Lower leg skin (tissue), 4 donors: ENCODE measurements at places on chromosomes 13 and 19.

GRCh38 chr19:35558400-35559280 is 4.8 kb downstream of the ATP4A start:
- DNase-seq: no peak

GRCh38 chr13:78182813-78183212 is 264.2 kb upstream of the EDNRB start:
- no peak for DNase-seq

DNA sequence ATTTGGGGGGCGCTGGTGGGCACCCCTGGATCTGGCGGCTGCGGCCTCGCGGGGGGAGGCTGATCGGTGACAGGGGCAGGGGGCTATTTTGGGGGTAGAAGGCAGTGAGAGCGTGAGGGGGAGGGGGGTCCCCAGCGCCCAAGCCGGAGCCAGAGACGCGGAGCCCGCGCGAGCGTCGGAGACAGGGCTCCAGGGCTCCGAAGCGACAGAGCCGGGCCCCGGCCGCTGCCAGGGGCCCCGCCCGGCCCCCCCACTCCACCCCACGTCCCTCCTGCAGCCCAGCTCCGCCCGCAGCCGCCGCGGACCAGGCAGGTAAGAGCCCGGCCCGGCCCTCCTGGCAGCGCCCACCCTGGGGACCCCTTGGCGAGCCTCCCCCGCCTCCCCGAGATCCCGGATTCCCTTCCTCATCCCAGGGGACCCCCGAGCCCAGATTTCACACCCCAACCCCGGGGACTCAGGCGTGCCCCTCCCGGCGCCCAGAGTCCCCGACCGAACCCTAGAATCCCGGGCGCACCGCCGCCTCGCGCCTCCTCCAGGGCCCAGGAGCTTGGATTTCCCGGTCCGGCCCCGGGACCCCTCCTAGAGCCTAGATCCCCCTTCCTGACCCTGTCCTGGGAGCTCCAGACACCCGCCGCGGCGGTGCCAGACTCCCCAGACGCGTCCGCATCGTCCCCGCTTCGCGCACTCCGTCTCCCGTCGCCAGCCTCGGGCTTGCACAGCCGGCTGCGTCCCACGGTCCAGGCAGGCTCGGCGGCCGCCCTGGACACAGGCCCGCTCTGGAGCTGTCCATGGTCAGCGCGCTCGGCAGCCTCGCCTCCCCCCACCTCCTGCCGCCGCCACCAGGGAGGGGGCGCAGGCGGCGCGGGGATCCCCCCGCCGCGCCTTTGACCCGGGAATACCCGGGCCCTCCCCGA is at the start of gene PPFIA3:
PPFIA3 (plus strand) TSS at position 134 of the 914 bp plus-strand sequence. CDS start 8,330 bp downstream, outside the sequence.
- DNase-seq: no peak

GRCh38 chr19:620166-620862 is 13.0 kb downstream of the POLRMT start:
- DNase-seq: no peak

DNA sequence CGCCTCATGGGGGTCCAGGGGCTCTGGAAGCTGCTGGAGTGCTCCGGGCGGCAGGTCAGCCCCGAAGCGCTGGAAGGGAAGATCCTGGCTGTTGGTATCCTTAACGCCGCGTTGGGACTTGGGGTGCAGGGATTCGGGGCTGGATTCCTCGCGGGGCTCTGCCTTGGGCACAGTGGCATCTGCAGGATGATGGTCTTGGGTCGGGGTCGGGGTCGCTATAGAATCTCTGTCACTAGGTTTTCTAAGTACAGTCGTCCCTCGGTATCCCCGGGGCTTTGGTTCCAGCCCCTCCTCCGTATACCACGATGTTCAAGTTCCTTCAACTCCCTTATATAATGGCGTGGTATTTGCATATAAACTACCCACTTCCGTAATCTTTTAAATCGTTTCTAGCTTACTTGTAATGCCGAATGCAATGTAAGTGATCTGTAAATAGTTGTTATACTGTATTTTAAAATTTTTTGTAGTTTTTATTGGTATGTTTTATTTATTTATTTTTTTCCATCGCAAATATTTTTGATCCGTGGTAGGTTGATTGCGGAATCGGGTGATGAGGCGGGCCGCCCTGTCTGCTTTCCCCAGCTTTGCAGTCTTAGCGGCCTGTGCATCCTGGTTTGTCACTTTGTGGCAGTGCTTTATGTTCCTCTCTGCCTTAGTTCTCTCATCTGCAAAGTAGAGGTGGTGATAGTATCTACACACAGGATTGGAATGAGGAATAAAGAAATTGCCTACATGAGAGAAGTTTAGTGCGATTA is 606 bp downstream of the ERCC5 start:
- peak; percentile 27 for DNase-seq

GRCh38 chr13:76038920-76039716 is 403.0 kb downstream of the LMO7 start:
- no peak for DNase-seq

DNA sequence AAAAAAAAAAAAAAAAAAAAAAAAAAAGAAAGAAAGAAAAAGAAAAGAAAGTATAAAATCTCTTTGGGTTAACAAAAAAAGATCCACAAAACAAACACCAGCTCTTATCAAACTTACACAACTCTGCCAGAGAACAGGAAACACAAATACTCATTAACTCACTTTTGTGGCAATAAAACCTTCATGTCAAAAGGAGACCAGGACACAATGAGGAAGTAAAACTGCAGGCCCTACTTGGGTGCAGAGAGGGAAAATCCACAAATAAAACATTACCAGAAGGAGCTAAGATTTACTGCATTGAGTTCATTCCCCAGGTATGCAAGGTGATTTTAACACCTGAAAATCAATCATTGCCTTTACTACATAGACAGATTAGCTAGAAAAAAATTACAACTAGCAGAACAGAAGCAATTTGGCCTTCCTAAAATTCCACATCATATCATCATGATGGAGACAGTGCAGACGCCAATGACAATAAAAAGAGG is 9.6 kb upstream of the CEACAM5 start:
- DNase-seq: no peak

DNA sequence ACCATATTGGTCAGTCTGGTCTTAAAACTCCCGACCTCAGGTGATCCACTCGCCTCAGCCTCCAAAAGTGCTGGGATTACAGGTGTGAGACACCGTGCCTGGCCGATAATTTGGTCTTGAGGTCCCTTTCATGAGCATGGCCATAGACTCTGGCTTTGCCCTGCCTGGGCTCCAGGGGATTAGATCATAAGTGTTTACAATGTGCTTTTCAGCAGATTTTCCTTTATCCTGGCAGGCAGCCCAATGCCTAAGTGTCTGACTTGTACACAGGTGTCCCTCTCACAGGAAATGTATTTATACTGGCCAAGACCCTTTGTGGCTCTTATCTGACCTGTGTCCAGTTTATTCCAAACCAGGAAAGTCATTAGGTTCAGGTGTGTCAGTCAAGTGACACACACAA is 15.9 kb downstream of the BCAM start:
- DNase-seq: no peak

- DNase-seq: no peak
These were observed 15.6 kb downstream of the NUCB1 start for GRCh38 chr19:48915757-48916156.

DNA sequence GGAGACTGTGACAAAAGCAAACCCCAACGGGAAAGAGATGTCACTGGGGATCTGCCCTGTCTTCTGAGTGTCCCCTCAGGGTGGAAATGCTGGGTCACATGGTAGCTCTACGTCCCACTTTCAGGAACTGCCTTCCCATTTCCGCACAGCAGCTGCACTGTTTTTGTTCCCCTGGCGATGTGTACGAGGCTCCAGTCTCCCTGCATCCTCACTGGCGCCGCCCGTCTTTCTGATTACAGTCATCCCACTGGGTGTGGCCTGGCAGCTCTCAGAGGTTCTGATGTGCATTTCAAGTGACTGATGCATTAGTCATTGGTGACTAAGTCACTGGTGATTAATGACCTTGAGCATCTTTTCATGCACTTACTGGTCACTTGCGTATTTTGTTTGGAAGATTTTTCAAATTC is 21.2 kb downstream of the PCID2 start:
- DNase-seq: peak; percentile 97

DNA sequence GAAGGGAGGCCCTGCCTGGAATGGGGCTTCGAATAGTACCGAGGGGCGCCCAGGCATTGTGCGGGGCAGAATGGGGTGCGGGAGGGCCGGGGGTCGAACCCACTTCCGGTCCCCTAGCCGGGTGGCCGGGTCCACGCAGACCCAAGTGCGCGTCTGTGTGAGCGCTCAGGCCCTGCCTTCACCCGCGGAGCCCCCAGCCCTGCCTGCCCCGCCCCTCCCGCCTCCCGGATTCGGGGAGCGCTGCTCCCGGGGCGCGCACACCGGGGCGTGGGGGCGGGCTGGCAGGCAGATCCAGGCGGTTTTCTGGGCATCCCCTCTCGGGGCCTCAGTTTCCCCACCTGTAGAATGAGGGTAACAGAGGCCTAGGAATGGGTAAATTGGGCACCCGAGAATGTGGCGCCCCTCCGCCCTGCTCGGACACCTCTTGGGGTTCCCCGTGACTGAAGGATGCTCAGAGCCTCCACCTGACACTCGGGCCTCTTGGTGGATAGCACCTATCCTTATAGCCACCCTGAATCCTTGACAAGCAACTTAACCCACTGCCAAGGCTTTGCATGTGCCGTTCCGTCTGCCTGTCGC is 682 bp downstream of the PIK3R2 start:
- no peak for DNase-seq

GRCh38 chr13:39777527-39778061 is 122.1 kb downstream of the COG6 start:
- no peak for DNase-seq

DNA sequence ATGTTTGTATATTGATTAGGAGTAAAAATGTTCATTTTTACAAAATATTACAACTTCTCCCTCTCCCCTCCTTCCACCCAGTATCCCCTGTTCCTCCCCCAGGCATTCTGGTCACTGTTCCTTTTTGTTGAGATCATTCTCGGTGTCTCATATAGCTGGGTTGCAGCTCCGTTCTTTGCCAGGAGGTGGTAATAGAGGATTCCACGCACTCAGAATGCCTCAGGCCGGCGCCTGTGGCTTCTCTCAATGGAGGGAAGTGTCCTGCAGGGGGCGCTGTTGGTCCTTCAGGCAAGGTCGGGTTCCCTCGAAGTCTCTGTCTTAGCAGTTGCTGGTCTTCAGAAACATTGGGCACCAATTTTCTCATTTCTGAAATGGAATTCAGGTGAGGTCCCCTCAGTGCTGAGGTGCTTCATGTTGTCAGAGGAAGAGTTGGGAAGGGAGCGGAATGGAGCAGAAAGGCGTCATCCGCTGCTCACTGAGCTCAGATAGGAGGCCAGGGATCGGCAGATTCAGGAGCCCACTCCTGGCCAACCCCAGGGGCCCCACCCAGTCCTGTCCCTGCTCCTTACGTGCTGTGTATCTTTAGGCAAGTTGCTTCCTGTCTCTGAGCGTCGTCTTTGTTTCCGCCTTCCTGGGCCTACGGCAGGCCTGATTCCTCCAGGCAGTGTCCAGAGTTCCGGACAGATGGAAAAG is 10.3 kb upstream of the GARIN5A start:
- no peak for DNase-seq

GRCh38 chr13:93066187-93066586 is 160.4 kb upstream of the GPC6 start:
- no peak for DNase-seq

DNA sequence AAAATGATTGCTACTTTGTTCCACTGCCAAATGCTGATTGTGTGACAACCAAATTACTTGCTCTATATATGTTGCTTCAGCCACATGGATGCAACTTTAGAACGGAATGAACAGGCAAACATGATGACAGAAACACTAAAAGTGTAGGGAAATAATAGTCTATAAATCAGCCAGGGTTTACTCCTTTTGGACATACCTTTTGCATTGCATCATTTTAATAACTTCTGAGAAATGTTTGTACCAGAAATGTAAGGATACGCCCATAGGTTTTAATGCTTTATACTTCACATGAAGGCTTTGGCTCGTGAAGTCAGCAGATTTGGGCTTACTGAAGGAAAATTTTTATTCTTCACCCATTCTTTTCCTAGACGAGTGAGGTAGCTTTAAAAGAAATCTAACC is 141.0 kb downstream of the POSTN start:
- DNase-seq: no peak

DNA sequence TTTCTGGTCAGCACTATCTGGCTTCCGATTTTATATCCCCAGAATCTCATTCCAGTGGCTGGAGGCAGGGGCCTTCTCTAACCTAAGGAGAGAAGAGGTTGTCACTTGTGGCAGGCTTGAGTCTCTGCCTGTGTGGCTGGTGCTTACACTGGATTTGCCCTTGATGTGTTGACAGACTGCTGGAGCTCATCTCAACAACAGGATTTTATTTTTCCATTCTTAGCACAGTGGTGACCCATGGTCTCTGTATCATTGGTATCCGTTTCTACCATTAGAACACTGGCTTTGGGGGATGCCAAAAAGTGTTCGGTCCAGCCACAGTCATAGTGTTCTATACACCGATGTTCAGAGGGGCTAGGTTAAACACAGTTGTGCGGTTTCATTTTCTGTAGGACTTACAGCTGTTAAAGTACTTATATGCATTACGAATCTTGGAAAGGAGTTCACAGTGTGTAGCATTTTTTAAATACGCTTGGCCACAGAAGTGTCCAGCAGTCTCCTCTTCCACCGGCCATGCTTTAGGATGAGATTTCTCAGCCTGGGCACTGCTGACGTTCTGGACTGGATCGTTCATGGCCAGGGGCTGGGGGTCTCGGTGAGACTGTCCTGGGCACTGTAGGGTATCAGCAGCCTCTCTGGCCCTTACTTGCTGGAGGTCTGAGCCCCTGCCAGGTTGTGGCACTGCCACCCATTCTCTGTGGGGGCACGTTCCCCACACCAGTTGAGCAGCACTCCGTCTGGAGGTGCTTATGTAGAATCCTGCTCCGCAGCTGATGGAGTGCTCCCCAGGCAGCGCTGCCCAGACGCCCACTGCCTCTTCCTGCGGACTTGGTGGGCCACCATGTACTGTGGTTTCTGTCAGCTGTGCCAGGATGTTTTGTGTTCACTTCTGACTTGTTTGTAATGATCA is 41.4 kb upstream of the TEX29 start:
- DNase-seq: no peak

DNA sequence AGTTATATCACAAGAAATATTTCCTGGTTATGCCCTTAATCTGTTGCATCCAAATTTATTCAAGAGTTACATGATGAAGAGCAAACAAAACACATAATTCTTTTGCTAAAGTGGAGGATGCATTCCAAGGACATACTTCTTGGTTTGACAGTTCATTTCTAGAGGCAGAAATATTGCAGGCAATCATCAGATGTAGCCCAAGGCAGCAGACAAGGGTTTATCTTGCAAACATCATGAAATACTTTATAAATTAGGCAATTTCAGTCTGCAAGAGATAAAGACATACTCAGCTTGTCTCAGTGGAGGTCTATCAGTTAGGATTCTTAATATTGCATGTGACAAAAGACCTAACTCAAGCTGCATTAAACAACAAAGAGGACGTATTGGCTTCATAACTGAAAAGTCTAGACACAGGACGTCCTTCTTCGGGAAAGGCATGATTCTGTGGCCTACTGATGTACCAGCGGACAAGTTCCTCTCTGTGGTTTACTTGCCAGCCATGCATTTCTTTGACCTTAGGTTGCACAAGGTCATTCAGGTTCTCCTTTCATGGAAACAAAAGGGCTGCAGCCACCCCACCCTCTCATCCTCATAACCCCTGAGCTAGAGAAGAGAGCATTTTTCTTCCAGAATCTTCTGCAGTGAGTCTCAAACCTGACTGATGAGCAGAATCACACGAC is 204.1 kb downstream of the KATNAL1 start:
- no peak for DNase-seq
